ENCODE measurements at places on chromosomes 5 and 9. TPM values are rescaled to one million over a fixed set of nuclear protein-coding genes. Genes with fewer than 3 reads are reported as not detected.

Gene PCDHGB7
- total RNA-seq: 24.7 TPM

Gene C7
- total RNA-seq: 327 TPM

Gene FKTN
- total RNA-seq: 15.5 TPM

Gene KCNV2
- total RNA-seq: not detected

Gene PDE6A
- total RNA-seq: not detected

Gene ANKRD18A
- 0.18 TPM for total RNA-seq

Gene PCDHGB3
- total RNA-seq: 9.7 TPM

Gene ZNF622
- 19.7 TPM for total RNA-seq

Gene SPATA24
- 3.1 TPM for total RNA-seq

Gene SERF1A
- total RNA-seq: 5.0 TPM

Gene PTGR1
- total RNA-seq: 43.1 TPM

Gene GDF9
- 0.39 TPM for total RNA-seq

Gene LURAP1L
- 18.6 TPM for total RNA-seq

Gene LCN12
- 0.71 TPM for total RNA-seq

Gene LCN9
- not detected for total RNA-seq

Gene HSPB3
- 1.5 TPM for total RNA-seq

Gene GPRIN1
- total RNA-seq: 0.81 TPM

Gene NIPAL4
- not detected for total RNA-seq

Gene ERBIN
- total RNA-seq: 64.0 TPM

Gene F2RL1
- total RNA-seq: 0.88 TPM

Gene PDZD2
- total RNA-seq: 7.8 TPM

Gene TMEM215
- not detected for total RNA-seq

Gene SUSD1
- total RNA-seq: 14.3 TPM

Gene BARHL1
- total RNA-seq: not detected

Gene QRFP
- not detected for total RNA-seq

Gene RETREG1
- 6.5 TPM for total RNA-seq

Gene DDX4
- total RNA-seq: not detected

Gene ENDOG
- 11.0 TPM for total RNA-seq

Gene IL4
- not detected for total RNA-seq

Gene TGFBI
- total RNA-seq: 335 TPM

Gene PRXL2C
- total RNA-seq: 23.6 TPM

Gene HRCT1
- 23.1 TPM for total RNA-seq

Gene KIF27
- total RNA-seq: 8.0 TPM

Gene GHR
- 10.9 TPM for total RNA-seq

Gene C8G
- total RNA-seq: 1.1 TPM

Gene SLC25A2
- 1.1 TPM for total RNA-seq

Gene ZFP37
- 4.5 TPM for total RNA-seq

Gene TAF1L
- total RNA-seq: 0.06 TPM

Gene PCDHGA9
- 8.2 TPM for total RNA-seq

All from aorta (tissue), 5 donors.